ENCODE measurements at places on chromosomes 6 and 20. TPM values are rescaled to one million over a fixed set of nuclear protein-coding genes. Genes with fewer than 3 reads are reported as not detected.

The FOXQ1 gene
- total RNA-seq: 0.35 TPM

The PBOV1 gene
- total RNA-seq: not detected

The PTGIS gene
- 20.3 TPM for total RNA-seq

The PTCRA gene
- not detected for total RNA-seq

The ADGRB3 gene
- total RNA-seq: 0.38 TPM

The FOXC1 gene
- total RNA-seq: 0.38 TPM

The PHACTR3 gene
- total RNA-seq: 0.25 TPM

The ZNF391 gene
- total RNA-seq: 0.10 TPM

The CAP2 gene
- total RNA-seq: 2.5 TPM

The EPHA7 gene
- 0.10 TPM for total RNA-seq

The OTOR gene
- not detected for total RNA-seq

The MAP3K5 gene
- 6.3 TPM for total RNA-seq

The GPR6 gene
- total RNA-seq: not detected

The CENPW gene
- 1.6 TPM for total RNA-seq

The TBXT gene
- total RNA-seq: not detected

The ARMC12 gene
- total RNA-seq: 4.6 TPM

The KCNQ5 gene
- total RNA-seq: not detected

The TINAG gene
- total RNA-seq: not detected

Measured in left lobe of liver (tissue), 2 donors.